Endodermal cell (in vitro differentiated cells): ENCODE measurements at places on chromosomes 12 and 14.
A peak's percentile ranks its signal among the peaks of the same experiment; 100 is the strongest.

- peak; percentile 80 for DNase-seq
Measured at GRCh38 chr14:21860172-21860571, 186.6 kb upstream of the OR4E1 start.

DNA sequence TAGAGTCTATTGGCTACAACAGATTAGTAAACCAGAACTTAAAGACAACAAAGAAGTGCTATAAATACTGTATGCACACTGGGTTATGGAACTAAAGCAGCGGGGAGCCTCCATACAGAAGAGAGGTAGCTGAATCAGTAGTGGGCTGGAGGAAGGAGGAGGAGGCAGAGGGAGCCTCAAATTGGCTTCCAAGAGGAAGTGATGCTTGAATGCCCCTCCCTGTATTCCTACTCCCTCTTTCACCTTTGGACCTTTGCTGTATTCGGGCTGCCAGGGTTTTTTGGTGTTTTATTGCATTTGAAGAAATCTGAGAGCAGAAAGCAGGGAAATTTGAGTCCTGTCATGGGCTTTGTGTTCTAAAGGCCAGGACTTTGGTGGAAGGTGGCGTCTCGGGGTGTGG, 104.0 kb upstream of the PTPRB start:
- no peak for DNase-seq

DNA sequence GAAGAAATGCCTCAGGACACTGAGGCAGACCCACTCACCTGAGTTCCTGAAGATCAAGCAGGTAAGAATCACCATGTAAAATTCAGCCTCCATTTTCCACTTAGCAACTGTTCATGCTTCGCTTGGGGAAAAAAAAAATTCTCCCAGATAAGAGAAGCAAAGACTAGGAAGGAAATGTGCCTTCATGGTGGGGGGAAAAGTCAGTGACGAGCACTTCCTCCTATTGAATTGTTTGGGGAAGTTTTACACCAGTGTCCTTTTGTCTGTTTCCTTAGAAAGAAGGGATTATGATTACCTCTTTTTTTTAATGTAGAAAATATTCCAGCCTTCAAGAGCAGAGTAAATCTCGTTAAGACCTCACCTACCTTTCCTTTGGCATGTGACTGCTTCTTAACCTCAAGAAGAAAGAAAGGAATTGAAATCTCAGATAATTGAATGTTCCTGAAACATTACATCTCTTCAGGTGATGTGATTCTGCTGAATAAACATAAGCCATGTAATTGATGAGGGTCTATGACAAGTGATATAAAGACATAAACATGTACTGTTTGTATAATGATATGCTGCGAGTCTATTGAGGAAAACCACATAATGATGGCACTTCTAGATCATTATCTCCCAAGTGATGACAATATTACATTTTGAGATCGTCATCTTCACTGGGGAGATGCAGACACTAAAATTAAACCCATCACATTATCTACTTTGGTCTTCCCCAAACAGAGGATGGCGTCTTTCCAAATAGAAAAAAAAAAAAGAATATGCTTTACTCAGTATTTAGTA, at the start of gene PTPRB:
Gene PTPRB (minus strand): TSS at position 127 of the 783 bp plus-strand sequence. CDS start 34 bp downstream, at position 93.
- DNase-seq = no peak

DNA sequence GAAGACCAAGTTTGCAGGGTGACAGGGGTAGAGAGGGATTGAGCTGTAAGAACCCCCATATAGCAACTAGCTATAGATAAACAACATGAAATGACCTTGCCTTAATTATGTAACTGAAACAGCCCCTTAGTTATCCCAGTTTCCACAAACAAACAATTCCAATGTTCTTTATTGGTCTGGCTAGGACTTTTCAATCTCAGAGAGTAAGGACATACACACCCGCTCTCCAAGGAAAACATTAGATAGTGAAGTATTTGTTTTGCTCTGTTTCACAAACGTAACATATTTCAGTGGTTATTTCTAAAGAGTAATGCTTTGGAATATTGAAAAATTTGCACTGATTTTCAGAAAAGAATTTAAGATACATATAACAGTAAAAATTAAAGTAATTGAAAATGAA, 51.6 kb upstream of the GTF2A1 start:
- DNase-seq = no peak

- DNase-seq = peak; percentile 63
Measured at GRCh38 chr14:73759183-73759713, 45.1 kb upstream of the PNMA1 start.

- DNase-seq = peak; percentile 66
Measured at GRCh38 chr12:14514154-14514842, 53.4 kb downstream of the PLBD1 start.

- DNase-seq = no peak
Measured at GRCh38 chr14:22692194-22692593, 48.0 kb upstream of the OR6J1 start.

DNA sequence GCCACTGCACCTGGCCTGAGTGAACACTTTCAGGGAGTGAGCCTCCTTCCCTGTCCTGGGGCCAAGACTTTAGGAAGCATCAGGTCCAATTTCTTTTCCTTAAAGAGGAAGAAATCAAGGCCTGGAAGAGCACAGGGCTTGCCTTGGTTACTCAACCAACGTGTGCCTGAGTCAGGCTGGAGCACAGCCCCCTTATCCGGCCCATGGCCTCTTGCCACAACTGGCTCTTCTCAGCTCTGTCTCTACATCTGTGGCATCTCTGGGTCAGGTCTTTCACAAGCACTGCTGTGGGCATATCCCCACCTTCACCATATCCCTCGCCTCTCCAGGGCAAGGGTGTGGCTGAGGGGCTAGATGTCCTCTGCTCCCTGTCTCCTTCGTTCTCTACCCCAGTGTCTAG, 6.8 kb downstream of the MYH6 start:
- no peak for DNase-seq

DNA sequence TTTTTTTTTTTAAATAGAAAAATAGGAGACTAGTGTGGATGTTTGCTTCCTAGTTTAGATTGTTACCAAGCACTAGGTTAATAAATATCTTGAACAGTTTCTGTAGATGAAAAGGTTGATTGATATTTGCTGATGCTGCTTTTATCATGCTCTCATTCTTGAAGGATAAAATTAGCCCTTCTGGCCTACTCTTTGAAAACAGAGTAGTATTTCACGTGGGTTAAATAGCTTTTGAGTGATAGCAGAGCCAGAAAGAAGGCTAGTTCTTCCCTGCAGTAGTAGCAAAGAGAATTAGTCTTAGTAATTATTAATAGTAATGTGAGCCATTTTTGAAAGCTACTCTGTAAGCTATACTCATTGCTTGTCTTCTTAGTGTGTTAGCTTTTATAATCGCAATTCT, 5.2 kb downstream of the NEDD1 start:
- DNase-seq = no peak

DNA sequence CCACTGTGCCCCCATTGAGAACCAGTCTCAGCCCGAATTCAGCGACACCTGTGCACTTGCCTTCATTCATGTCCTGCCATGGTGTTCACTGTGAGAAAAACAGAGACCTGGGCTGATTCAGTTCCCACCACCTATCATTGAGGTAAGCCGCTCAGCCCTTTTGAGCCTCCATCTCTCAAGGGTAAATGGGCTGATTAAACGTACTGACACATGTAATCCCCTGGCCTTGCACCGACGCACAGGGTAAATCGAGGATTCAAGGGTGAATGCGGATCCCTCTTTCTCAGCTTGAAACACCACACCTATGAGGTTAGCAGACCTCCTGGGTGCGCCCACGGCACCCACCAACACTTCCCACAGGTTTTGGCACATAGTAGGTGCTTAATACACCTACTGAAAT, 69.7 kb downstream of the C14orf132 start:
- no peak for DNase-seq

- peak; percentile 95 for DNase-seq
Measured at GRCh38 chr12:44876544-44877410, 662 bp upstream of the NELL2 start.

GRCh38 chr12:6758506-6759095, 5.7 kb upstream of the MLF2 start:
- no peak for DNase-seq

GRCh38 chr12:128018067-128018466, 248.9 kb upstream of the TMEM132C start:
- DNase-seq = no peak

DNA sequence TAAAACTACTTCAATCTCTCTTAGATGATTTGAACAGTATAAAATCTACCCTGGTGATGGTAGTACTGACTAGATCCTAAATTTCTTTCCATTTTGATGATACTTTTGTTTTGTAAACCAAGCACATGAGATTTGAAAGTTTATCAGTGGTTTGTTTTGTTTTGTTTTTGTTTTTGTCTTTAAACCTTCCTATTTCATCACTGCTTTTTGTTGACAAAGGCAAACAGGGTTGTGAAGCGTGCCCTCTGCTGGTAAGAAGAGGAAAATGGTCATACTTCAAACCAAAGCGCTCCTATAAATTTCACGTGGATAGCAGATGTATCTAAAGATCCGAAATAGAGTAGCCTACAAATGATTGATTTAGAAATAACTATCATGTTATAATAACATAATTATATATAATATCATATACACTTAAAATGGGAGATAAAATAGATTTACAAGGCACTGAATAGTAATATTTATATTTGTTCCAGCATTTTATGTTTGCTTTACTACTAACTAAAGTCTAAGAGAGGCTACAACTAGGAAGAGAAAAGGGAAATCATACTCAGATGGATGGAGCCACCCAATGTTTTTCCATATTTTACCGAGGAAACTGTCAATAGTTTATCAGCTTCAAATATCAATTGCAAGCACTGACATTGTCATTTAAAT, 254.0 kb upstream of the USP15 start:
- peak; percentile 69 for DNase-seq

- DNase-seq = no peak
Measured at GRCh38 chr14:92625213-92625612, 111.6 kb downstream of the RIN3 start.

- DNase-seq = no peak
Measured at GRCh38 chr12:48819986-48820725, 1.9 kb downstream of the CACNB3 start.

DNA sequence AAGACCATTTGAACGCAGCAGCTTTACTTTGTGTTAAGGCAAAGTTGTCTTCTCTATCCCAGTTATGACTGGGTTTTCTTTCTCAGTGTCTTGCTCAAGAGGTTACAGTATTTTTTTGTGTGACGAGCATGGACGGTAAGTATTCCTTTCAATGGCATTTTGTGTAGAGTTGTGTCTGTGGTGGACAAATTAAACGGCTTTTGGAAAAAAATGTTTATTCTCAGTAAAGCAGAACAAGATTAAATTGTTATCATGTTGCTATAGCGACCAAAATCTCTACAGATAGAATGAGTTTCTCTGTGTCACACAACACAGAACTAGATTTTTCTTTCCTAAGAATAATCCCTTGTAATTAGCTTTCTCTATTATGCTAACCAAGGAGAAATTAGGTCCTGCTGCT, 417.1 kb downstream of the AEBP2 start:
- no peak for DNase-seq

- DNase-seq = no peak
Measured at GRCh38 chr14:104752423-104752734, 568 bp upstream of the SIVA1 start.

- DNase-seq = no peak
Measured at GRCh38 chr12:105920161-105920684, 218.5 kb downstream of the NUAK1 start.

DNA sequence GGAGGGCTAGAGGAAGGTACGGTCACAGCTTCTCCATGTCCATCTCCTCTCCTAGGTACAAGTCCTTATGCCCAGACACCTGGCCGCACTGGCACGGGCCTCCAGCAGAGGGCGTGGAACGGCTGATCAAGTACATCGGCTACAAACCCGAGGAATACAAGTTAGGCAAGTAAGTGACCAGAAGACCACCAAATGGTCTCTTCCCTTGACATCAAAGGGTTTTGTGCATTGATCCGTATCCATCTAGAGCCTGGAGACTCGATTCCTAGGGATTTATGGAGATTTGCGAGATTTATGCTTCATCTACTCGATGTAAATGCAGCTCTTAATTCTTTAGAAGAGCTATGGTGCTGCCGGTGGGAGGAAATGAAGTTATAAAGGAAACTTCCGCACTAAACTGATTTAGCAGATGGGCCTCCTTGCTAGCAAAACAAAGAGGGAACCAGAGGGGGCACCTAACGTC, 44.2 kb downstream of the KCTD10 start:
- DNase-seq = peak; percentile 99

- DNase-seq = no peak
Measured at GRCh38 chr14:72594099-72594901, 299.6 kb downstream of the DPF3 start.

GRCh38 chr14:27642251-27642866, 1044.5 kb upstream of the NOVA1 start:
- DNase-seq = no peak

DNA sequence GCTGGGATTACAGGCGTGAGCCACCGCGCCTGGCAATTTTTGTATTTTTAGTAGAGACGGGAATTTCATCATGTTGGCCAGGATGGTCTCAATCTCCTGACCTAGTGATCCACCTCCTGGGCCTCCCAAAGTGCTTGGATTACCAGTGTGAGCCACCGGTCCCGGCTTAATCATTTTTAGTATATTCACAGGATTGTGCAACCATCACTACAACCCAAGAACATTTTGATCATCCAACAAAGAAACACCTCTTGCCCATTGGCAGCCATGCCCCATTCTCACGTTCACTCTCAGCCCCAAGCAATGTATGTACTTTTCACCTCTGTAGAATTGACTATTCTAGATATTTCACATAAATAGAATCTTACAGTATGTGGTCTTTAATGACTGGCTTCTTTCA, 19.9 kb downstream of the SP1 start:
- no peak for DNase-seq

DNA sequence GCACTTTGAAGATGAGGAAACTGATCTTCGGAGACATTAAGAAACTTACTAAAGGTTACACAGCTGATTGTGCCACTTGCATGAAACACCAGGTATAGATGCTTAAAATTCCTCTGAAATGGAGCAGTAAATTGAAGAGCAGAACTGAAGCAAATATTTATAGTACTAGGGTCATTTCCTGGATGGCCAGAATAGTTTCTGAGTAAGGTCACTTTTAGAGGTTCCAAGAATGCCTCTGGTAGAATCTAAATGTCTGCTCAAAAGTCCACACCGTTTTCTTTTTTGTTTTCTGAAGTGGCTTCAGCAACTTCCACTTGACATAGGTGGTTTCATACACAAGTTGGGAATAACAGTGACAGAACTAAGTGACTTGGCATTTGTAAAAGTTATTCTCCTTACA, 19.4 kb downstream of the TPH2 start:
- no peak for DNase-seq

DNA sequence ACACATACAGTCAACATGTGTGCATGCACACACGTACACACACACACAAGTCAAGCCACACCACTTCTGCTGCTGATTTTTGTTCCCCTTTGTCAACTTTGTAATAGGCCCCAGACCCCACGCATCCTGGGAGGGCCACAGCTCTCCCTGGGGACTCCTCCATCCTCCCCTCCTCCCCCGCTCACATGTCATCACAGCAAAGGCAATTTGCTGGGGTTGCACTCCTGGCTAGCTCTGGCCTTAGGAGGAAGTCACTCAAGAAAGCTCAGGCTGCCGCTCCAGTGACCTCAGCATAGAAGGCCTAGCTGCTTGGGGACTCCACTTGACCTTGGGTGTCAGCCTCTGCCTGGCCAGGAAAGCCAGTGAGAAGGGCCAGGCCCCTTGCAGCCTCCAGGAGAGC, 27.2 kb downstream of the NGB start:
- DNase-seq = no peak

- peak; percentile 78 for DNase-seq
Measured at GRCh38 chr12:19643635-19644034, 204.3 kb downstream of the AEBP2 start.
